ENCODE measurements at places on chromosomes 5 and 9. TPM values are rescaled to one million over a fixed set of nuclear protein-coding genes. Genes with fewer than 3 reads are reported as not detected.

GRCh38 chr9:113656771-113657670 lies 193.5 kb downstream of the RGS3 start:
- no peak for DNase-seq

DNA sequence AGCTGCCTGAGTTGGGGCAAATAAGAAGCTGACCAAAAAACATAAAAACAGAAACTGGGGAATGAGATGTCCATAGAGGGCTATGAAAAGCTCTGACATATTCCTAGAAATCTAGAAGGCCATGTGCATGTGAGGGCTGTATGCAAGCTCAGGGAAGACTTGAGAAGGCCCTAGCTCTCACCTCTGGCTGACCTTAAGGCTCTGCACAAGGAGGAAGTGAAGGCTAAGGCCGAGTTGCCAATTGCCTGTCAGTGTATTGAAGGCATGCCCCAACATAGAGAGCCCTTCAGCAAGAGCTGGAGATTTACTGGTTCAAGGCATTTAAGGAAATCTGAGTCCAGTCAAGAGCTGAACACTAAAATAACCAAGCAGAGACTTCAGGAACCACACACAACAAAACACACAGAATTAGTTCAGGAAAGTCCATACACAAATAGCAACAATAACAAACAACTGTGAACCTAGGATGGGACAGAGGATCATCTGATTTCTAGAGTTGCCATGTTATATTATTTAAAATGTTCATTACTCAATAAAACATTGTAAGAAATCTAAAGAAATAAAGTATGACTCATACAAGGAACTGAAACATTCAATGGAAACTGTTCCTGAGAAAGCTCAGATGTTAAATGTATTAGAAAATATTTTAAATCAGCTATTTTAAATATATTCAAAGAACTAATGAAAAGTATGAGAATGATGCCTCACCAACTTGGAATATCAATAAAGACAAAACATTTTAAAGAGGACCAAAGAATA lies 161.8 kb downstream of the AUH start:
- DNase-seq = no peak

DNA sequence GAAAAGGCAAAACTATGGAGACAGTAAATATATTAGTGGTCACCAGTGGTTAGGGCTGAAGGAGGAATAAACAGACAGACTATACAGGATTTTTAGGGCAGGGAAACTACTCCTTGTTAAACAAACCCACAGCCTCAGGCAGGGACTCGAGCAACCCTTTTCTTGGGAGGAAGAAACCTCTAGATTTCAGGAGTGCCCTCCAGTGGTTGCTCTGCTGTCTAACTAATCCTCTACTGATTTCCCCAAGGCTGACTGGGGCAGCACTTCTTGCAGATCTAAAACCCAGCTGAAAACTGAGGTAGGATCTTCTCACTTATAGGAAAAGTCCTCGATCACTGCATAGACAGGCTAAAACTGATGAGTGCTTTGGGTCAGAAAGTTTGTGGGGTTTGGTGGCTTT lies 176.8 kb downstream of the ISOC1 start:
- DNase-seq = peak; percentile 60

GRCh38 chr9:125997196-125997823 lies 250.1 kb downstream of the PBX3 start:
- DNase-seq = no peak

DNA sequence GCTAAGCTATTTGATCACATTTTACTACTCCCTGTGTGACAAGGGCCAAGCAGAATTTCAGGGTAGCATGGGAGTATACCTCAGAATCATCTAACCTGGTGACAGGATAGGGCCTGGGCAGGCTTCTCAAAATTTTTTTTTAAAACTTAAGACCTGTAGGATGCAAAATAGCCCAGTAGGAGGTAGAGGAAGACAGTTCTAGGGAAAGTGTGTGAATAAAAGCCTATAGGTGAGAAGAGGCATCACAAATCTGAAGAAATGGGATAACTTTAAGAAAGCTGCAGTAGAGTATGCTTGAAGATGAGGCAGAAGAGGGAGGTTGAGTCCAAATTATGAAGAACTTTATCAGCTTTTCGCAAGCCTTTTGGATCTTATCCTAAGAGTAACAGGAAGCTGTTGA lies 32.3 kb downstream of the CNTRL start:
- DNase-seq = no peak

DNA sequence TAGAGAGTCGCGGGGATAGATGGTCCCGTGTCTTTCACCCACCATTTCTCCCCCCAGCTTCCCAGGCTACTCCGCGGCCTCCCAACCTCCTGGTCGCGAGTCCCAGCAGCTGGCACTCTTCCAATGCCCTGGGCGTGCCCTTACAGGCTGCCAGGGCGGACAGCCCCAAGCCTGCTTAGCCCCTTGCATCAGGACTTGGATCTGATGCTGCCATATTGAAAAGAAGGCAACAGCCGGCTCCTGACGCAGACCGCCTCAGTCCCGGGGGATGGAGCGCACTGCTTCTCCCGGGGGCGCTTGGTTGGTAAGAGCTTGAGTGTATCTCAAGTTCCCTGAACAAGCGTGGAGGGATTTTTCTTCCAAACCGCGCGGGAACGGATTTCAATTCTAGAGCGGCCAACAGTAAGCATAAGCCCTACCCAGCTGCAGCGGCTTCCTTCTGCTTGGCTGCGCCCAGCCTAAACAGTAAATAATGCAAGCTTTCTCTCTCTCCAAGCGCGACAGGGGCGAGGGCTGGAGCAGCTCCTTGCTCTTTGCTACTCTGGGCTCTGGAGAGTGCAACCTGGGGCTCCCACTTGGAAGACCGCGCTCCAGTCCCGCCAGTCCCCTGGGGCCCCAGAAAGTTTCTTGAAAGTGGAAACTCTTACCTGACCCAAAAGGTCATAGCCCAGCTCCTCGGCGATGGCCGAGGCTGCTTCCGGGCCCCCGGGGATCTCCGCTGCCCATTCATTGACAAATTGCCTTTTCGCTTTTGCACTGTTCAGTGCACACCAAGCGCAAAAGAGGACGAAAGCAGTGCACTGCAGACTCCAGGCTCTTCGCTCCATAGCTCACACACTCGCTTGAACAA lies 607 bp downstream of the PCSK1 start:
- DNase-seq = peak; percentile 63

- no peak for DNase-seq
Measured at GRCh38 chr5:146205499-146206202, 2.2 kb downstream of the RBM27 start.

DNA sequence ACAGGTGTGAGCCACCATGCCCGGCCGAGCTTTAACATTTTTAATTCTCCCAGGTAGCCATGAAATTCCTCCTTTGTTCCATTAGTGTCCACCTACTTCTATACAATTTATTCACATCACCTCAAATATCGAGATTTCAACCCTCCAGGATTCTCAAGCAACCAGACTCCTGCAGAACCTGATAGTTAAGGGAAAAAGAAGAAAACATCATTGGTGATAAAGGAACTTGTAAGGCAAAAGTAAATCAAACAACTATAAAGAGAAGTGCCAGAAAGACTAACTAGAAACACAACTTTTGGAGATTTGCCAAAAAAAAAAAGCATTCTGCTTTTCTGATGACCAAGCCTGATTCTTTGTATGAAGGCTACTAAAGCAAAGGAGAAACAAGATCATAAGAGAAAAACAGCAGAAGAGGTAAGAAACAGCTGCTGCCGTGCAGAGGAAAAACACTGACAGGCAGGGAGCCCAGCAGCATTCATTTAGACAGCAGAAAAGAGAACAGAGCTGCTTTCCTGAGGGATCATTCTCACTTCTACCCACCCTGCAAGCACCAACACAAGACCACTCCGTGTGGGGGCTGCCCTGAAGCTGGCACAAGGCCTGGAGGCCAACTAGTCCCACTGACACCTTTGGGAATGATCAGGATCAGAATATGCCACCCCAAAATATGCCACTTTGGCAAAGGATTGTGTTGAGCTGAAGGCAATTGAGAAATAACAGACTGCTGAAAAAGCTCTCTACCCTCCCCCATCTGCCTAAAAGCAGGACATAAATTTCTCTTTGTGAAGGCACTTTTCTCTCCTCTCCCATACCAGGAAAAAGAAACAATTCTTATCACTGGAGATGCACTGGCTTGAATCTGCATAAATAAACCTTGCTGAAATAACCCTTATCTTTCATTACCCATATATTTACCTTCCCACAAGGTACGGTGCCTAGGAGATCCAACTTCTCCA lies 75.1 kb downstream of the ALDH7A1 start:
- no peak for DNase-seq

GRCh38 chr9:130912932-130913598 lies 16.5 kb upstream of the QRFP start:
- no peak for DNase-seq

GRCh38 chr9:96505316-96505991 lies 55.5 kb downstream of the HABP4 start:
- DNase-seq = no peak

DNA sequence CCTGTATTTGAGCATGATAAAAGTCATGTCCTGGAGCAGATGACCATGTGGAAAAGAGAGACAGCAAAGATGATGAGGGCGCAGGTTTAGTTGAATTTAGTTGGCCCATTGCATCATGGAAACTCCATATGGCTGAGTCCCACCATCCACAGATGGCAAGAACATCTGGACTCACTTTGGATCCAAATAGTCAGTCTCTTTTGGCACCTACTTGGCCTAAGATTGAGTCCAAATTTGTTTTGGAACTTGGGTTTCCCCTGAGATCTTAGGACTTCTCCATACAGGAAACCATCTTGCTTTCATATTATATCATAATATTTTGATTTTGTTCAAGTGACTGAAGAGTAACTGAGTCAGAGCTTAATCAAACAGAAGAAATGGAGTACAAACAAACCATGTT lies 217.5 kb downstream of the DRD1 start:
- DNase-seq = no peak

DNA sequence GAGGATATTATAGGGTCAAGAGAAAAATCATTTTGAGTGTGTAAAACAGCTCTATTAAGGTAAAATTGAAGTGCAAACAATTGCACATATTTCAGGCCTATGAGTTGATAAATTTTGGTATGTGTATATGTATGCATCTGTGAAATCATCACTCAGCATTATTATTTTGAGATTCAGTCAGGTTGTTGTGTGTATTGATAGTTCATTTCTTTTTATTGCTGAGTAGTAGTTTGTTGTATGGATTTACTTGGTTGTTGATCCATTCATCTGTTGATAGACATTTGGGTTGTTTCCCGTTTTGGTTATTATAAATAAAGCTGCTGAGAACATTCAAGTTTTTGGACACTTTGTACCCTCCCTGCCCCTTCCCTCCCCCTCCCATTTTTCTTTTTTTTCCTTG lies 50.3 kb downstream of the RAB24 start:
- DNase-seq = no peak

- DNase-seq = no peak
Measured at GRCh38 chr9:69678843-69679538, 6.8 kb upstream of the APBA1 start.

DNA sequence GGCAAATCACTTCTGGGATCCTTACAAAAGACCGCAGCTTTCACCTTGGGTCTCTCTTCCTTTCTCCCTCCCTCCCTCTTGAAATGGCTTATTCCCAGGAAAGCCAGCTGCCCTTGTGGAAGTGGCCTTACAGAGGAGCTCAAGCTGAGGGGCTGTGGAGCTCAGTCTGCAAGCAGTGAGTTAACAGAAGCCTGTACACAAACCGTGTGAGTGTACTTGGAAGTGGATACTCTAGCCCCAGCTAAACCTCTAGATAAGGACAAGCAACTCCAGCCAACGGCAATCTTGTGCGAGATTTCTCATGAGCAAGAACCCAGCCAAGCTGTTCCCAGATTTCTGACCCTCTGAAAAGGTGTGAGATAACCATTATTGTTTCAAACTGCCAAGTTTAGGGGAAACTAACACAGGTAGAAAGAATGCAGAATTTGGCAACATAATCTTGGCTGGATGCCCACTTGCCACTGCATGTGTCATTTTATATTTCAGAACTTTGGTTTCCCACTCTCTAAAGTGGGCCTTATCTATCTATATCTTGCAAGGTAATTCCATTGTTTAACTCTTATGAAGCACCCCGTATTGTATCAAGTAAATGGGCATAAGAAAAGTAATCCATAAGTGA lies 85.6 kb downstream of the CDH18 start:
- peak; percentile 37 for DNase-seq

GRCh38 chr5:141412854-141413539 lies at the start of gene PCDHGA10:
TSS of gene PCDHGA10 (plus strand) at chr5:141412987. CDS start at chr5:141413176, 189 bp downstream.
- DNase-seq = peak; percentile 73

Gene F2RL2
- total RNA-seq = not detected

Gene GFI1B
- not detected for total RNA-seq

Gene CFAP77
- total RNA-seq = 0.72 TPM

Gene SGCD
- total RNA-seq = 0.11 TPM

Gene OR13J1
- total RNA-seq = not detected

Gene CKMT2
- 1.5 TPM for total RNA-seq
